Stimulated activated CD8-positive, alpha-beta memory T cell treated with anti-CD3 and anti-CD28 coated beads, Interleukin-7, amount 100 ng/mL, for 1 hour (primary cell): ENCODE measurements at places on chromosomes 13 and 19.

GRCh38 chr13:30585748-30586262, 31.9 kb upstream of the USPL1 start:
- DNase-seq: no peak

GRCh38 chr19:7643031-7643415, 6.1 kb downstream of the STXBP2 start:
- no peak for DNase-seq

DNA sequence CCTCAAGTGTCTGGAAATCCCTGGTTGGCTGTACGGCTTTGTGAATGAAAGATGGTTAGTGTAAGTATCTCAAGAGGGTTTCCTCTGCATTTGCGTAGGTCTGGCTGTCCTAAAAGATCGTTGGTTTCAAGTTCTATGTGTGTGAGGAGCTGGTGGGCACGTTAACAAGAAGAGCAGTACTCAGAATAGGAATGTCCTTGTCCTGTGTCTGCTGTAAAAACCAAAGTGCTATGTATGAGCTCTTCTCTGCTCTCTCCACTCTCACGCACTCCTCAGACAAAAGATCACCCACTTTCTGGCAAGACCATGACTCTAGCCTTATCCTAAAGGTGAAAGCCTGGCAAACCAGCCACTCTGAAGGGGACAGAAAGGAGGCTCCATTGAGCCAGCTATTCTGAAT, 39.1 kb downstream of the USP12 start:
- DNase-seq: no peak

- no peak for DNase-seq
Observed at GRCh38 chr13:86976521-86977324, 694.4 kb upstream of the SLITRK5 start.

GRCh38 chr13:85148009-85148408, 651.2 kb downstream of the SLITRK6 start:
- DNase-seq: no peak
